CD4-positive, alpha-beta memory T cell (primary cell): ENCODE measurements at places on chromosomes 11 and 22.

DNA sequence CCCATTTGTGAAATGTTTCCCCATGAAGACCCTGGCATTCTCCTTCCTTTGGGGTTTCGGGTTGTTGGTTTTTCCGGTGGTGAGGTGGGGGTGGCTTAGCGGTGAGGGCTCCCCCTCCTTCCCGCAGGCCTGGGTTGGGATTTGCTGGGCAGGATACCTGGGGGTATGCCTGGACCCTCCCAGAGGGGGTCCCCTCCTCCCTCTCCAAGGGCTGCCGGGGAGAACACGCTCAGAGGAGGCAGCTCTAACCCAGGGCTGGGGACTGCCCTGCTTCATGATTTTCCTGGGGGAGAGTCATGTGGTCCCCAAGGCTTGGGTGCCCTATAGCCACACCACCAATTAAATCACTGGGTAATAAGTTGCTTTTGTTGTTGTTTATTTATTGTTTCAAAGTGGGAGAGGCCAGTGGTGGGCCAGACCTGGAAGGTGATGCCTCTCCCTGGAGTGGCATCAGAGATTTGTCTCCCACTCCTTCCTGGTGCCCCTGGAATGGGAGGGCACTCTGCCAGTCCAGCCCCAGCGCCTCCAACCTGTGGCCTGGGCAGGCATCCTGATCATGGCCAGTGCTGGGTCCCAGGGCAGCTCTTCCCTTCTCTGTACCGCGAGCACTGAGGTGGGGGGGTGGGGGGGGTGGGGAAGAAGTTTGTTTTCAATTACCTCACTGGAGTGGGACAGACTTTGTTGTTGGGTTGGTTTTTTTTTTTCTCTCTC lies 1.3 kb upstream of the CLCF1 start:
- no peak for DNase-seq

DNA sequence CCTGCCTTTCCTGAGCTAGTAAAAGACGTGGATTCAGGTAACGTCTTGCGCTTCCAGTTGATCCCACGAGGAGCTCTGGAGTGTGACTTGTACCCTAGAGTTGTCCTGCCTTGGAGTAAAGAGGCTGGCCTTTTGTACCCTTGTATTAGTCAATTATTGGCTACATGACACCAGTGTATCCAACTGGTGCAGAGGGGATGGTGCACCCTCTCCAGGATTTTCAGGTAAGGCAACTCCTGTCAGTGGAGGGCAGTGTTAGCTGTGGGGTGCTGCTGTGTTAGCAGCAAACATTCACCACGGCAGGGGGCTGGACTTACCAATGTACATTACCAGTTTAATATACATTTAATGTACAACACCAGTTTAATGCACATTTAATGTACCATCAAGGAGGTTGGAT lies 233.5 kb downstream of the MIAT start:
- DNase-seq: no peak

GRCh38 chr11:117820516-117820915 lies 4.0 kb downstream of the FXYD2 start:
- DNase-seq: no peak

GRCh38 chr22:45444168-45444567 lies 30.7 kb downstream of the RIBC2 start:
- no peak for DNase-seq

DNA sequence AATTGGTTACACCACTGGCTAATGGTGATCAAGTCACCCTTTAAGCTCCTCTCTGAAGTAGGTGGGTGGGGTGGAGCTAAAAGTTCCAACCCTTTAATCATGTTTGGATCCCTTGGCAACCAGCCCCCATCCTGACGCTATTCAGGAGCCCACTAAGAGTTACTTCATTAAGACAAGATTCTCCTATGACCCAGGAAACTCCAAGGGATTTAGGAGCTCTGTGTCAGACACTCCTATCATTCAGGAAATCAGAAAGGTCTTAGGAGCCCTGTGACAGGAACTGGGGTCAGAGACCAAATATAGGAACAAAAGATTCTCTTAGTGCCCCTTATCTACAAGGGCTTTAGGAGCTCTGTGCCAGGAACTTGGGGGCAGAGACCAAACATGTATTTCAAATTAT lies 141.3 kb downstream of the ATG16L2 start:
- no peak for DNase-seq

DNA sequence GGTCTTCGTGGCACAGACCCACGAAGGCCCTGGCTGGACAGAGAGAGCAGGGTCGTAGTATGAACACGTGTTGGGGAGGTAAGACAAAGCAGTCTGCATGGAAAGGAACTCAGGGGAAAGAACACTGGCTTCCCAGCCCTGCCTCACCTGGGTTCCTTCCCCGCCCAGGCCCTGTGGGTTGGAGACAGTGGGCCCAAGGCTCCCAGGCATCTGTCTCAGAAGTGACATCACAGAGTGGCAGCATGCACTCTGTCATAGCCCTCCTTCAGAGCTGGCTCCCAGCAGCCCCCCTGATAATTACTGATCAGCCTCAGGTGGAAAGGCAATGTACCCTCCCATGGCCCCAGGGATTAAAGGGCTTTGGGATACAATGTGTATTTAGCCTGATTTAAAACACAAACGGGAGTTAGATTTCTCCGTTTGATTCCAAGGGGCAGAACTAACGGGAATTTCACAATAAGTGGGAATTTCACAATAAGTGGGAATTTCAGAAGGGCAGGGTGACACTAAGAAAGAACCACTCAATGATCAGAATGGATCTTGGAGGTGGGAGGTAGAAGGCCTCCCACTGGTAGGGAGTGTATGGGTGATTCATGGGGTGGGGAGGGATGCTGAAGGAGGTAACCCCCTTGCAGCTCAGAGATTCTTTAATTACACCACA lies 65.1 kb downstream of the SLC22A12 start:
- no peak for DNase-seq

- DNase-seq: no peak
These were observed 1.7 kb downstream of the TM7SF2 start for GRCh38 chr11:65113361-65113756.

- no peak for DNase-seq
These were observed 4.2 kb downstream of the MRGPRF start for GRCh38 chr11:69008737-69009440.

- no peak for DNase-seq
These were observed 113.5 kb downstream of the SOX6 start for GRCh38 chr11:16242806-16243205.

- DNase-seq: no peak
These were observed 4.0 kb downstream of the APOL4 start for GRCh38 chr22:36197514-36198146.

DNA sequence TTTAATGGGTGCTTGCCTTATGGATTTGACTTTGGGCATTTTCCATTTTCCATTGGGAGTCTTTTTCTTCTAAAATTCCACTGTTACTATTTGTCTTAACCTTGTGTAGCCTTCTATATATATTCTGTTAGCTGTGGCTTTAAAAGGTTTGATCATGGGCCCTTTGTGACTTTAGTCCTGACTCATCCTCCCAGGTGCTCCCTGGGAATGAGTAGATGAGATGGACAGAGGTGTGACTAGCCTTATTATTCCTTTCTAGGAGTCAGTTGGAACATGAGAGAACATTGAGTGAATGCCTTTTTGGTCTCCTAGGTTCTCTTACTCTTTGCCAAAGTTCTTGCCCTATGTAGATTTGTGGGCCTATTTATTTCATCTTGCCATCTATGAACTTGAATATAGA lies 39.0 kb downstream of the DDX10 start:
- DNase-seq: no peak

DNA sequence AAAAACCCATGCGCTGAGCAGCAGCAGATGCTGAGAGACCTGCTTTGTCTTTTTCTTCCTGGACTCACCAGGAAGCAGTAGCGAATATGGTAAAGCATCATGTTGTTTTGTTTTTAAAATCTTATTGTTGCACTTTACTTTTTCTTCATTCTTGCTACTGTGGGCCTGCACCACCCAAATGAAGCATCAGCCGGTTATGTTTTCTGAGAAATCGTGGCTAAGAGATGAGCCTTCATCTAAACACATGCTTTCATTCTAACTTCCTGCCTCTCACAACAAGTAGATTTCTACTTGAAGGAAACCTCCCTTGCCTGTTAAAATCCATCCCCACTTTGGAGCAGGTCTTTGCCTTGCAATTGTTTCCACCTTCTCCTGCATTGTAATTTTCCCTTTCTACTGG lies 1025.9 kb downstream of the NTM start:
- DNase-seq: no peak

DNA sequence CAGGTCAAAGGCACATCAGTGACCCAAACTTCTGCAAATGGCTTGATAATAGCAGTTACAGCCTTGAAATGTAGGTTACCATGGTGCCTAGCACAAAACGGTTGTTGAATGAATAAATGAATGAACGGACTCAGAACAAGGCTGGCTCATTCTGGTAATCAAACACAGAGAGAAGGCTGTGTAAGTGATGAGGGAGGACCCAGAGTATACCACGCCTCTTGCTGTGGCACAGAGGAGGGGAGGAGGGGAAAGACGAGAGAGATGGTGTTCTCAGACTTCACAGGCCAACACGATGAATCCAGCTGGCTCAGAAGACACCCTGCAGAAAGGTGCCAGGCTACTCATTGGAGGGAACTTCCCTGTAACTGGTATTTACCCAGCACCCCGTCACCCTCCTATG lies 38.3 kb downstream of the PC start:
- DNase-seq: no peak

- DNase-seq: no peak
These were observed 12.0 kb downstream of the BACE1-AS start for GRCh38 chr11:117303101-117303500.

GRCh38 chr11:66465373-66466224 lies 1.1 kb upstream of the PELI3 start:
- DNase-seq: no peak

- no peak for DNase-seq
These were observed 37.9 kb downstream of the AMOTL1 start for GRCh38 chr11:94806014-94806413.

DNA sequence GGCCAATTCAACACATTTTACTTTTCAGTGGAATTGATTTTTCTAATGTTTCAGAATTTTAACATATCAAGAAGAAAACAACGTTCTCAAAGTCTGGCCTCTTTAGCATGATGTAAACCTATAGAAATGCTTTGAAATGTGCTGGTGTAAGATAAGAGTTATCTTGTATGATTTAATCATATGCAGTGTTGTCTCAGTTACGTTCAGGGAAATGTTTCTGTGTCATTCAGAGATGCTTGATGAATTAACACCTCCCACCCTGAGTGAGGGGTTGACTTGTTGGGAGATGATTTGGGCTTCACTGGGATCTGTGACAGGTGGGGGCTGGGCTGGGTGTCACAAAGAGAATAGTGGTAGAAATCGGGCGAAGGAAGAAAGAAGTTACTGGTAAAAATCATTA lies 15.7 kb upstream of the MYO18B start:
- no peak for DNase-seq
